Putamen (tissue), 1 donor: ENCODE measurements at places on chromosomes 3 and 15.

- no peak for DNase-seq
These were observed 56.1 kb upstream of the GK5 start for GRCh38 chr3:142281474-142281873.

DNA sequence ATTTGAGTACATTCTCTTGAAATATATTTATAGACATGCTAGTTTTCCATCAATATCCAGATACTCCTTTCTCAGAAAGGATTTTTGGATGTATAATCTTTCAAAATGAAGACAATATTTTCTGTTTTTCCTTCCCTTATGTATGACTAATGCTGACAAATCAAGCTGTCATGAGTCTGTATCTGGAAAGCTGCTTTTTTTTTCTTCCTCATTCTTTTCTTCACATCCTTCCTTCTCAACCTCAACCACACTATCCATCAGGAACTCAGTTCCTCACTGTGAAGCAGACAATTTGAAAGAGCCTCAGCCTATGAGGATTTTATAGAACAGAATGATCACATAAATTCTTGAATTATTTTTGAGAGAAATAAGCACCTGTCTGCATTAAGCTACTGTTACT lies 335.9 kb upstream of the EPHA6 start:
- no peak for DNase-seq

- DNase-seq, result peak; percentile 20
These were observed 30.7 kb upstream of the RPS17 start for GRCh38 chr15:82570721-82571508.

DNA sequence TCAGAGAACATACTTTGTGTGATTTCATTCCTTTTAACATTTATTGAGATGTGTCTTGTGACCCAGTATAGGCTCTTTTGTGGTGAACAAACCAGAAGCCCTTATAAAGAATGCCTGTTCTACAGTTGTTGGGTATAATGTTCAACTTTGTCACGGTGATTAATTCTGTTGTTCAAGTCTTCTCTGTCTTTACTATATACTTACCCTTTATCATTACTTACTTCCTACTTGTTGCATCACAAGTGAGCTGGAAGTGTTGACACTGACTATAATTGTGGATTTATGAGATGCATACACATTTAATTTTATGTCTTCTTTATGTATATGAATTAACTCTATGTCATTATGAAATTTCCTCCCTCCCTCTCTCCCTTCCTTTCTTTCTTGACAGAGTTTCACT lies 59.7 kb upstream of the TBL1XR1 start:
- no peak for DNase-seq

- peak; percentile 1 for DNase-seq
These were observed 133.3 kb upstream of the CHL1 start for GRCh38 chr3:63095-63765.

- no peak for DNase-seq
These were observed 207.5 kb upstream of the SLITRK3 start for GRCh38 chr3:165403666-165404065.

GRCh38 chr3:81839504-81840094 lies 78.2 kb upstream of the GBE1 start:
- no peak for DNase-seq
